ENCODE measurements at places on chromosomes 4 and X.

GRCh38 chr4:101954975-101955678 is 164.6 kb downstream of the BANK1 start:
- DNase-seq, result no peak

DNA sequence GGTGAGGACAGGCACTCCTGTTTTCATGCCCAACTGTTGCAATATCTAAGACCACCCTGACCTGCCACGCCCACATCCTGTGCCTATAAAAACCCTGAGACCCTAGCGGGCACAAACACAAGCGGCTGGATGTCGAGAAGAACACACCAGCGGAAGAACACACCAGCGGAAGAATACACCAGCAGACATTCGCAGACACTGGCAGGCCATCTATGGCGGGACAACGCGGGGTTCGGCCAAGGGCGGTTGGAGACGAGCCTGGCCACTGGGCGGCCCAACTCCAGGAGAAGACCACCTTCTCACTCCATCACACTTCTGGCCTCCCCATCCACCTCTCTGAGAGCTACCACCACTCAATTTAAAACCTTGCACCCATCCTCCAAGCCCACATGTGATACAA is 361.4 kb downstream of the FAT4 start:
- DNase-seq, result no peak

DNA sequence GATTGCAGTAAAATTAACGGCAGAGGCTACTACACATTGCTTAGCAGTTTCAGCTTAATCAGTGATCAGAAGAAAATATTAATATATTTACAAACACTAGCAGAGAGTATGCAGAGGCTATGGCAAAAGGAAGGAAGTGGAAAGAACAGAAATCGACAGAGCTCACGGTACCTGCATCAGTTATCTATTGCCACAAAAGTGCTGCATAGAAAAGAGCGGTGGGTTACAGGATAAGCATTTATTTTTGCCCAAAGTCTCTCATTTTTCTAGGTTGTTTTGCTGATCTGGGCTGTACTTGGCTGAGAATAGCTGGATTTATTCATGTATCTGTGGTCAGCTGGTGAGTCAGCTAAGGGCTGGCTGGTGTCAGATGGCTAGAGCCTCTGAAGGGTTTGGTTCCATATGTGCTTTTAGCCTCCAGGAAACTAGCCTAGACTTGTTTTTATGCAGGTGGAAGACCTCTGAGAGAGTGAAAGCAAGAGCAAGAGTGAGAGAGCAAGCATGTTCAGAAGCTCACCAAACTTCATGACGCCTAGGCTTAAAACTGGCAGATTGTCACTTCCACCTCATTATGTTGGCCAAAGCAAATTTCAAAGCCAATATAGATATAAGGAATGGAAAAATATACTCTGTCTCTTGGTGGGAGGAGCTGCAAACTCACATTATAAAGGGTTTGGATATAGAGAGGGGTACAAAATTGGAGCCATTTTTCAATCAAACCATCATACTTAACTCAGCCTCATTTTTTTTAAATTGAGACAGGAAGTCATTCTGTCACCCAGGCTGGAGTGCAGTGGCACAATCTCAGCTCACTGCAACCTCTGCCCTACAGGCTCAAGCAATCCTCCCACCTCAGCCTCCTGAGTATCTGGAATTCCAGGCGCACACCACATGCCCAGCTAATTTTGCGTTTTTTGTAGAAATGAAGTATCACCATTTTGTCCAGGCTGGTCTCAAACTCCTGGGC is 153.2 kb upstream of the RPL34 start:
- DNase-seq, result no peak

DNA sequence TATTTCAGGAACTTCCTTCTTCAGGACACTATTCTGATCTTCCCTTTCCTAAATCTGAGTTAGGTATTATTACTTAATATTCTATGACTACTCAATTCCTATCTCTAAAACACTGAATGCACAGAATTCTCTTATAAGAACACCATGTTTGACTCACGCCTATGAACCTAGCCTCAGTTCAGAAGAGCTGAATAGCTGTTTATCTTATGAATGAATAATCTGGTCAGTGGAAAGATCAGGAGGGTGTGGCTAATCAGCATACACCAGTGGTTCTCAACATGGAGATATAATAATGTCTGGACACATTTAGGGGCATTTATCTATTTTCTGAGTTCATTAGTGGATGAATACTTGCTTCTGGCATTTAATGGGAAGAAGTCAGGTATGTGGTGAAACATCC is 24.2 kb downstream of the EPHA5 start:
- DNase-seq, result no peak

DNA sequence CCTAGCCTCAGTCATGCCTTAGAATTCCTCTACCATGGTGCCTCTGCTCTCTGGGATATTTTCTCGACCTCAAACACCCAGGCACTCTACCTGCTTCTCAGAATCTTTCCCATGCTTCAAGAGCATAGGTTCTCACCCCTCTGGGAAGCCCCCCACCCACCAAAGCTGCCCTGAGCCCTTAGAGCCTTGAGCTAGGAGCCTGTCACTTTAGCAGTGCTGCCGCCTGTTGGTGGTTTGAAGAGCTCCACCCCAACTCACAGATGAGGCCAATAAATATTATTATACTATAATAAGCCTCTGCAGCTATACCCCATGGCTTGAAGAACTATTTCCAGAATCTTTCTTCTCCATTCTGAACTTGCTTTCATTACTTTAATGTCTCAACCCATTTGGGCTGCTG is 109.7 kb downstream of the RTL5 start:
- peak; percentile 23 for DNase-seq
